ENCODE measurements at places on chromosomes 11 and 22.
A peak's percentile ranks its signal among the peaks of the same experiment; 100 is the strongest.

DNA sequence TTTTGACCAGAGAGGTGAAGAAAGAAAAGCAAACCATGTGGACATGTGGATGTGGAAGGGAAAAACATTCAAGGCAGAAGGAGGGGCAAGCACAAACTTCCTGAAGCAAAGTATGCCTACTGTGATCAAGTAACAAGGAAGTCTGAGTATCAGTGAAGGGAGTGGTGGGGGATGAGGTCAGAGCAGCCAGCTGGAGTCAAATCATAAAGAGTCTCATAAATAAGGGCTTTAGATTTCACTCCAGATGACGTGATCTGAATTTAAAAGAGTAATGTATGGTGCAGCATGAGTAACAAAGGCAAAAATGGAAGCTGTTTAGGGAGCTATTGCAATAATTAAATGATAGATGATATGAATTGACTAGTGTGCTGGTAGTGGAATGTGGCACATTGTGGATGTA, 665.4 kb upstream of the CCDC90B start:
- H3K4me3 ChIP-seq: no peak overlapping the region
- H3K27me3 ChIP-seq: no peaks in the 10 kb centered on the region
- H3K4me1 ChIP-seq: no peaks in the 10 kb centered on the region
- no peaks in the 10 kb centered on the region for H3K36me3 ChIP-seq
- DNase-seq: no peak

GRCh38 chr11:92703449-92703830, 266.0 kb upstream of the MTNR1B start:
- no peak for DNase-seq
- no peak overlapping the region for H3K4me3 ChIP-seq
- H3K27ac ChIP-seq: no peak overlapping the region
- no peaks in the 10 kb centered on the region for H3K27me3 ChIP-seq

- no peak overlapping the region for H3K27ac ChIP-seq
- no peak overlapping the region for H3K4me3 ChIP-seq
- DNase-seq: no peak
- H3K36me3 ChIP-seq: peaks cover 3% of the 10 kb centered on the region
- no peaks in the 10 kb centered on the region for H3K4me1 ChIP-seq
Measured at GRCh38 chr11:68454767-68455166, 5.8 kb upstream of the PPP6R3 start.

- peaks cover 52% of the 10 kb centered on the region for H3K36me3 ChIP-seq
- H3K27ac ChIP-seq: no peak overlapping the region
- H3K4me3 ChIP-seq: no peak overlapping the region
- H3K4me1 ChIP-seq: no peaks in the 10 kb centered on the region
- no peak for DNase-seq
Measured at GRCh38 chr11:18078909-18079308, 27.0 kb downstream of the SAAL1 start.

DNA sequence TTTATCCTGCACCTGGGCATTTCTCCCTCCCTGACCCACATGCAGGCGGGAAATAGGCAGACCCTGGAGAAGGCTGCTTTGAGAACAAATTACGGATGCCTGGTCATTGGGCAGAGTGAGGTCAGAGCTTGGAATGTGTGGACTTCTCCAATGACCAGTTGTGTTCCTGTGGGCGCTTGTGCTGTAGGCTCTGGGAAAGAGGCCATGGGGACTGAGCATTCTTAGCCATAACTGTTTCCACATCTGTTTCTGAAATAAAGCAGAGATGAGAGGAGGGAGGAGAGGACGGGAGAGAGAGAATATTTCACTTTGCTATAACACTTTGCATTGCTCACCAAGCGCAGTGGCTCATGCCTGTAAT, 11.2 kb upstream of the TMEM184B start:
- no peaks in the 10 kb centered on the region for H3K4me1 ChIP-seq
- peaks cover 11% of the 10 kb centered on the region for H3K36me3 ChIP-seq
- no peaks in the 10 kb centered on the region for H3K27me3 ChIP-seq
- no peak overlapping the region for H3K4me3 ChIP-seq

GRCh38 chr22:29596408-29596807, 7.0 kb upstream of the NF2 start:
- no peak overlapping the region for H3K4me3 ChIP-seq
- no peaks in the 10 kb centered on the region for H3K36me3 ChIP-seq
- H3K27ac ChIP-seq: no peak overlapping the region
- no peaks in the 10 kb centered on the region for H3K4me1 ChIP-seq

- H3K4me3 ChIP-seq: no peak overlapping the region
- H3K4me1 ChIP-seq: no peaks in the 10 kb centered on the region
- H3K27ac ChIP-seq: no peak overlapping the region
- no peaks in the 10 kb centered on the region for H3K27me3 ChIP-seq
- no peak for DNase-seq
Measured at GRCh38 chr11:133660202-133660568, 127.9 kb upstream of the OPCML start.

- peaks cover 13% of the 10 kb centered on the region for H3K4me1 ChIP-seq
- H3K36me3 ChIP-seq: peaks cover 6% of the 10 kb centered on the region
- H3K27me3 ChIP-seq: peaks cover 5% of the 10 kb centered on the region
- no peak overlapping the region for H3K4me3 ChIP-seq
- no peak overlapping the region for H3K27ac ChIP-seq
Measured at GRCh38 chr11:45037434-45038005, 86.8 kb upstream of the TP53I11 start.

- peaks cover 5% of the 10 kb centered on the region for H3K4me1 ChIP-seq
- H3K36me3 ChIP-seq: peaks cover 40% of the 10 kb centered on the region
- no peak for DNase-seq
- H3K27me3 ChIP-seq: no peaks in the 10 kb centered on the region
Measured at GRCh38 chr11:75934851-75935250, 119.8 kb downstream of the UVRAG start.

GRCh38 chr22:22376352-22376706, 131.7 kb downstream of the VPREB1 start:
- H3K4me1 ChIP-seq: peaks cover 77% of the 10 kb centered on the region
- no peaks in the 10 kb centered on the region for H3K36me3 ChIP-seq
- no peak for DNase-seq
- H3K27ac ChIP-seq: peak overlapping the region; percentile 66

DNA sequence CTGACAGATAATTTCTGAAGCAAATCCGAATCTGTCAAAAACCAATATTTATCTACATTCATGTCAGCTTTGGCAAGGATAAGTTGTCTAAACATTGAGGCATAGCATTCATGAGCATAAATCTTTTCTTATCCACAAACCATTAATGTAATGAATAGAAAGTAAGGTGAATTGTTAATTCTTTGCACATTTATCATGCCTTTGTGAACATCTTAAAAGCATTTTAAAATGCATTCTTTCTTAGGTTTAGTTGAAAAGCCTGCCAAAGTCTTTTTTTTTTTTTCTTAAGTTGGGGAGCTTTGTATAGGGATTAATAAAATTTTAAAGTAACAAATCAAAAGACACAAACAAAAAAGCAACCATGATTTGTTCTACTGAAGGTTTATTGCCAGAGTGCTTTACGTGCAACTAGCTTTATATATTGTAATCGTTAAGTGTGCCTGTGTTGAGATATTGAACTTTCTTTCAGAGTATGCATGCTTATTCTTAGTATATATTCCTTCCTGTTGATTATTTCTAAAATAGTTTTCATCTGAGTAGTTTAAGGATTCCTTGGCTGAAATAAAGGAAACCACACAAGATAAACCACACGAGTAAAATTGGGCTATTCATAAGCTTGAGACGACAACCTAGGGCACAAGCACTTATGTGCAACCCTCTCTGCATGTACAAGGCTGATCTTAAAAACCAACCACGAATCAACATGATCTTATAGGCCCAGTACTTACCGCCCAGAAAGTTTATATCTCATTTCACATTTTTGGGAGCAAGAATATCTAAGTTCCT, 1110.9 kb upstream of the CNTN5 start:
- no peak overlapping the region for H3K4me3 ChIP-seq
- H3K36me3 ChIP-seq: no peaks in the 10 kb centered on the region
- no peaks in the 10 kb centered on the region for H3K4me1 ChIP-seq
- no peaks in the 10 kb centered on the region for H3K27me3 ChIP-seq
- DNase-seq: no peak

- H3K4me1 ChIP-seq: no peaks in the 10 kb centered on the region
- no peak overlapping the region for H3K4me3 ChIP-seq
- no peak overlapping the region for H3K27ac ChIP-seq
- peaks cover 14% of the 10 kb centered on the region for H3K27me3 ChIP-seq
Measured at GRCh38 chr11:12280838-12281565, 96.4 kb upstream of the PARVA start.

DNA sequence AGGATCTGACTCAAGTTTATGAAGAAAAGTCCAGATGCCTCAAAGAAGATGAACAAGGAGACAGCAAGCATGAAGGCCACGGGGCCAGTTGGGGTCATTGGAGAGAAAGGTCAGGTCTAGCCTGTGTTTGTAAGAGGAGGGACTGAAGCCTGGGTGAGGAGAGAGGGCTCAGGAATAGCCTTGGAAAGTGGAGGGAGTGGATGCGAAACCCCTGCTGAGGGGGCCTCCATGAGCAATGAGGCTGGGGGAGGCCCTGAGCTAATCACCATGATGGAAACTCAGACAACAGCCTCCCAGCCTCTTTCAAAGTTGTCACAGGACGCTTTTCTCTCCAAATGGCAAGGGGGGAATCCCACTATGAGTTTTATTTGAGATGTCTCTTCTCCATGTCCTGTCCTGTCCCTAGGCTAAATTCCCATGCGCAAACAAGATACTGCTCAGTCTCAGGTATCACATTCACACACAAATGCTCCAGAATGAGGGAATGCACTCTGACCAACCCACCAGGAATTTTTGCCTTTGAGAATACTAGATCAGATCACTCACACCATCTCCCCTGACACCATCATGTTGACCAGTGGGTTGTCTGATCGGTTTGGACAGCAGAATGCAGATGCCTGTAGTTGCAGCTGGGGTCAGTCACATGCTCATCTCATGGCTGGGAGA, 51.3 kb upstream of the TOP3B start:
- H3K4me3 ChIP-seq: no peak overlapping the region
- peaks cover 93% of the 10 kb centered on the region for H3K4me1 ChIP-seq
- H3K27me3 ChIP-seq: no peaks in the 10 kb centered on the region
- no peak for DNase-seq
- H3K36me3 ChIP-seq: no peaks in the 10 kb centered on the region
- H3K27ac ChIP-seq: peak overlapping the region; percentile 73

DNA sequence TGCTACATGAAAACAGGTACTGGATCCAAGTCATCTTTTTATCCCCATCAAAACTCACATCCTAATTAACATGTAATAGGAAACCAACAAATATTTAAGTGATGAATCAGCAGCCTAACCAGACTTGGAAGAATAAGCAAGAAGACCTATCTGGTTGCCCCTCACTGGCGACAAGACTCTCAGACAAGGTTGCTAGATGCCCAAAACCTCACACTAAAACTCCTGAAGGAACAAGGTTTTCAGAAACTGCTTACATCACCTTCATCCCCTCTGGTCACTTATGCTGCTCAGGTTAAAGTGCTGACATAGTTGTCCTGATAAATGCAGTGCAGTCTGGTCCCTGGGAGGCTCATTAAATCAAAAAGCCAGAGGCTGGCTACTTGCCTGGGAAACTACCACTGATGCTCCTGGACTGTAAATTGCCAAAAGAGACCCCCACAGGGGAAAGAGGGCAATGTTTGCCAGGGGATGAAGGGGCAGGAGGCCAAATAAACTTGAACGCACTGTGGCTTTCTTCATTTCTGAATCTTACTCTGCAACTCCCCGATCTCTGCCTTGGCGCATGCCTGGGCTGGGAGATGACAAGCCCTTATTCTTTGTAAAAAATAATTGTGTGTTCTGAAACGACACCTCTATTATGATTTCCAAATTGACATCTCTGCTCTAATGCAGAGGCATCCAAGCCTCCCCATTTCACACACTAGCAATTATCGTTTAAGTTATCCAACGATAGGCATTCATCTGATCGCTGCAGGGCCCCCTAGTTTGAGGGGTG, 72.7 kb downstream of the AMBRA1 start:
- no peak overlapping the region for H3K27ac ChIP-seq
- no peak overlapping the region for H3K4me3 ChIP-seq
- peaks cover 10% of the 10 kb centered on the region for H3K4me1 ChIP-seq
- H3K27me3 ChIP-seq: no peaks in the 10 kb centered on the region

- no peaks in the 10 kb centered on the region for H3K27me3 ChIP-seq
- no peak overlapping the region for H3K4me3 ChIP-seq
- peaks cover 28% of the 10 kb centered on the region for H3K4me1 ChIP-seq
Measured at GRCh38 chr11:63673579-63673978, 2.4 kb upstream of the ATL3 start.

- H3K27me3 ChIP-seq: no peaks in the 10 kb centered on the region
- H3K27ac ChIP-seq: no peak overlapping the region
- DNase-seq: no peak
- no peaks in the 10 kb centered on the region for H3K4me1 ChIP-seq
- no peaks in the 10 kb centered on the region for H3K36me3 ChIP-seq
- no peak overlapping the region for H3K4me3 ChIP-seq
Measured at GRCh38 chr22:34326901-34327300, 406.6 kb upstream of the LARGE1 start.

GRCh38 chr11:112454841-112455240, 194.2 kb upstream of the PLET1 start:
- no peak overlapping the region for H3K4me3 ChIP-seq
- H3K27ac ChIP-seq: no peak overlapping the region
- H3K4me1 ChIP-seq: no peaks in the 10 kb centered on the region

GRCh38 chr22:40721266-40721665, 42.0 kb downstream of the MCHR1 start:
- no peak for DNase-seq
- peaks cover 5% of the 10 kb centered on the region for H3K4me1 ChIP-seq

GRCh38 chr11:57321388-57322255, 3.1 kb downstream of the TNKS1BP1 start:
- H3K27me3 ChIP-seq: no peaks in the 10 kb centered on the region
- H3K4me3 ChIP-seq: no peak overlapping the region
- H3K4me1 ChIP-seq: peaks cover 39% of the 10 kb centered on the region
- DNase-seq: no peak
- H3K27ac ChIP-seq: no peak overlapping the region

GRCh38 chr11:93256623-93257022, 58.8 kb upstream of the SLC36A4 start:
- H3K27me3 ChIP-seq: peaks cover 27% of the 10 kb centered on the region

DNA sequence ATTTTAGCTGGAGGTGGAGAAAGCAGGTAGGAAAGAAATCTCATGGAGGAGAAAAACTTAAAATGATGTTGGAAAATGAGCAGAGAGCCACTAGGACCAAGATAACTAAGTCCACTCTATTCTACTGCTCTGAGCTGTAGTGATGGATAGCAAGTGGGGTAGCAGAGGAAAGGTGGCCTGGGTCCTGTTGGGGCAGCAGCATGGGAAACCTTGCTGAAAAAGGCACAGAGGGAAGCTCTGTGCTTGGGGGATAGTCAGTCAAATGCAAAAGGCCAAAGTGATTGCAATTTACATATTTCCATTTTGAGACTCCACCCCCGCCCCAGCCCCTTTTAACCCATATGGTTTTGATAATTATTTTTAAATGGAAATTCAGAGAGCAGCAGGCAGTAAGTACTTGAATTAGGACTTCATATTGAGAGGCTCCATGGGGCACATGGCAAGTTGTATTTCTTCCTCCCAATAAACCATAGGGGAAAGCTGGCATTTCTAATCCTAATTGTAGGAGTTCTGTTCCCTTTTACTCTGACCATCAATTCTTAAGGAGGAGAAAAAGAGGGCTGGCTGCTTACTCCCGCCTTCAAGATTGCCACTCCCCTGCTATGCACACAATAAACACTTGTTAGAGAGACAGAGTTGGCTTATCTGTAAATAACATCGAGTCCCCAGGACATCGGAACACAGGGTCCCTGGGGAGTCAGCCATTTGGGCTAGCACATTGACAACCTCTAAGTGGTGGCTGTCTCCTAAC, 1341.5 kb upstream of the TENM4 start:
- no peaks in the 10 kb centered on the region for H3K4me1 ChIP-seq
- H3K27me3 ChIP-seq: no peaks in the 10 kb centered on the region
- no peak overlapping the region for H3K27ac ChIP-seq
- no peak overlapping the region for H3K4me3 ChIP-seq
